ENCODE measurements at places on chromosomes 4 and X. TPM values are rescaled to one million over a fixed set of nuclear protein-coding genes. Genes with fewer than 3 reads are reported as not detected.

GRCh38 chr4:4677556-4678522, 136.0 kb upstream of the STX18 start:
- no peak for DNase-seq
- peak overlapping the region; percentile 12 for H3K4me3 ChIP-seq
- H3K36me3 ChIP-seq: no peaks in the 10 kb centered on the region

- no peaks in the 10 kb centered on the region for H3K36me3 ChIP-seq
- H3K27me3 ChIP-seq: peaks cover under 1% of the 10 kb centered on the region
- H3K4me1 ChIP-seq: no peaks in the 10 kb centered on the region
- DNase-seq: no peak
These were observed 7.7 kb downstream of the SYN1 start for GRCh38 chrX:47611926-47612325.

GRCh38 chrX:103373581-103373980, 2.8 kb upstream of the BEX3 start:
- H3K4me1 ChIP-seq: no peaks in the 10 kb centered on the region
- H3K4me3 ChIP-seq: no peak overlapping the region
- no peak for DNase-seq
- no peaks in the 10 kb centered on the region for H3K36me3 ChIP-seq
- H3K27ac ChIP-seq: no peak overlapping the region

DNA sequence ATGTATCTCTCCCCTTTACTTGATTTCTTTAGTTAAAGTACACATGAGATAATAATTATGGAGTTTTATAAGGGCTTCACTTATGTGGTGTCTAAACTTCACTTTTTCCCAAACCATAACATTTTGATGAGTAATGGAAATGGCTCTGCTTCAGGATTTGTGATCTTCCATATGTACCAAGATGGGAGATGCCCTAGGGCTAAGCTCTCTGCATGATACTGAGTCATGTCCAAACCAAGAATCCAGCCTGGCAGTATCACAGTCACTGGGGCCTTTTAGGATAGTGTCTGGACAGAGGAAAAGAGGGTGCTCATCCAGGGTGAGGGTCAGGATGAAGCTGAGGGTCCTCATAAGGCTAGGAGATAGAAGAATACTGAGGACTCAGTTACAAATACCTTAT, 47.9 kb upstream of the PAGE3 start:
- H3K4me1 ChIP-seq: no peaks in the 10 kb centered on the region
- no peaks in the 10 kb centered on the region for H3K36me3 ChIP-seq
- H3K27ac ChIP-seq: no peak overlapping the region
- peaks cover 14% of the 10 kb centered on the region for H3K27me3 ChIP-seq
- DNase-seq: no peak

GRCh38 chr4:2041239-2042130, 17.6 kb upstream of the NAT8L start:
- peaks cover 20% of the 10 kb centered on the region for H3K4me1 ChIP-seq
- H3K36me3 ChIP-seq: no peaks in the 10 kb centered on the region
- peaks cover 7% of the 10 kb centered on the region for H3K27me3 ChIP-seq
- peak overlapping the region; percentile 16 for H3K27ac ChIP-seq

DNA sequence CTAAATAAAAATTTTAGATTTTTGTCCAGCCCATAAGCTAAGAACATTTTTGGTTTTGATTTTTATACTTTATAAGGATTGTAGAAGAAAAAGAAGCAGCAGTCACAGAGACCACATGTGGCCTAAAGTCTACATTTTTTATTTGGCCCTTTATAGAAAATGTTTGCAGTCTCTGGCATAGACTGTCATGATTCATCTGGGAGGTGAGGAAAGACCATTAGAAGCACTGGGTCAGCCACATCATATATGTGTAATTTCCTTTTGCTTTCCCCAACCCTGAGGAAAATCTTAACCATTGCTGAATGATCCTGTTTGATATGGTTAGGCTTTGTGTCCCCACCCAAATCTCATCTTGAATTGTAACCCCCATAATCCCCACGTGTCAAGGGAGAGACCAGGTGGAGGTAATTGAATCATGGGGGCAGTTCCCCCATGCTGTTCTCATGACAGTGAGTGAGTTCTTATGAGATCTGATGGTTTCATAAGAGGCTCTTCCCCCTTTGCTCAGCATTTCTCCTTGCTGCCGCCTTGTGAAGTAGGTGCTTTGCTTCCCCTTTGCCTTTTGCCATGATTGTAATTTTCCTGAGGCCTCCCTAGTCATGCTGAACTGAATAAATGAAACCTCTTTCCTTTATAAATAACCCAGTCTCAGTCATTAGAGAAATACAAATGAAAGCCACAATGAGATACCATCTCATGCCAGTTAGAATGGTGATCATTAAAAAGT, 12.1 kb upstream of the COPS4 start:
- no peak overlapping the region for H3K4me3 ChIP-seq
- no peak overlapping the region for H3K27ac ChIP-seq
- no peaks in the 10 kb centered on the region for H3K4me1 ChIP-seq
- no peaks in the 10 kb centered on the region for H3K36me3 ChIP-seq
- no peaks in the 10 kb centered on the region for H3K27me3 ChIP-seq
- DNase-seq: no peak

- no peaks in the 10 kb centered on the region for H3K27me3 ChIP-seq
- no peaks in the 10 kb centered on the region for H3K4me1 ChIP-seq
- no peaks in the 10 kb centered on the region for H3K36me3 ChIP-seq
These were observed 114.0 kb downstream of the IQCM start for GRCh38 chr4:149701435-149702156.

GRCh38 chrX:133980832-133981588, 4.4 kb downstream of the GPC3 start:
- no peak overlapping the region for H3K27ac ChIP-seq
- no peaks in the 10 kb centered on the region for H3K4me1 ChIP-seq
- no peak overlapping the region for H3K4me3 ChIP-seq
- no peaks in the 10 kb centered on the region for H3K36me3 ChIP-seq

DNA sequence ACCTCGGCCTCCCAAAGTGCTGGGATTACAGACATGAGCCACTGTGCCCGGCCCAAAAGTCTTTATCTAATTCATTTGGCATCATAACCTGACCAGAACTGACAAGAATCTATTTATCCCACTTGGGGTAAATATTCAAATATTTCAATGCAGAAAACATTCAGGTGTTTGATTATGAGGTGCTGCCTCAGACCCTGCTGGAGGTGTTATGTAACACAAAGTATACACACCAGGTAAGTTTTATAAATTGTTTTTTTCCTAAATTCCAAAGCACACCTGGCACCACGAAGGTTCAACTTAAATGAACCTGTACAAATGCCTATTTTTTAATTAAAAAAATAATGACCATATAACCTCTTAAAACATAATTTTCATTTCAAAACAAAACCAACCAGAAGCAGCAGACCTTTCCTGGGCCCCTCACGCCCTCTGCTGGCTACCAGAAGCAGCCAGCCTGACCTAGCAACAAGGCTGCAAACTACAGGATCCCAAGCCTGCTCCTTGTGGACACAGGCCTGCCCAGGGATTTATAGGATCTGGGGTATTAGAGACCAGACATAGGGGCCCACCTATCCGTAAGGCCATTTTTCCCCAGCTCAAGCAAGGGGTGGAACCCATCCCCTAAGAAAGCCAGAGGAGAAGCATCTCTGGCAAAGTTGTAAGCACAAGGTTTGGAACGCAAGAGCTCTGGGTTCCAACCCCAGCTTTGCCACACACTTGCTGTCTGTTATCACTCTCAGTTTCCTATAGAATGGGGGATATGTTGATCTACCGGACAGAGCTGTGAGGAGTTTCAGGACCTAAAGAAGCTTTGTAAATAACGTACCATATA, 11.7 kb downstream of the OTUD5 start:
- peak; percentile 57 for DNase-seq
- H3K4me1 ChIP-seq: no peaks in the 10 kb centered on the region
- no peaks in the 10 kb centered on the region for H3K36me3 ChIP-seq
- no peaks in the 10 kb centered on the region for H3K27me3 ChIP-seq
- no peak overlapping the region for H3K4me3 ChIP-seq

DNA sequence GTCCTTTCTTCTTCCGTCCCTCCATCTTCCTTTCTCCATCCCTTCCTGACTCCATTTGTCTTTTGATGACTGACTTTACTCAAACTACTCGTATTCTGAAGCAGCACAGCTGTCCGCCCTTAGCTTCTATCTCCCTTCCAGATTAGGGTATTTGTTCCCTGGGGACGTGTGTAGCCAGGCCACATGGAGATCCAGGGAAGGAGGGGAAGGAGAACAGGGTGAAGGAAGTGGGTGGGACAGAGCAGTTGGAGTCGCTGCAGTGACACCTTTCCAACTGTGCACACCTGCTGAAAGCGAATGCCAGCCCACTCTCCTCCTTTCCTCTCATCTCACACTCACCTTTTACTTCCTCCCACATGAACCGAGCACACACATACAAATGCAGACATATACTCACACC, 323.8 kb downstream of the DCTD start:
- no peaks in the 10 kb centered on the region for H3K27me3 ChIP-seq
- DNase-seq: no peak
- H3K27ac ChIP-seq: no peak overlapping the region
- no peak overlapping the region for H3K4me3 ChIP-seq
- H3K36me3 ChIP-seq: no peaks in the 10 kb centered on the region

Gene LRIT3
- 0.14 TPM for total RNA-seq

Gene AFM
- not detected for total RNA-seq

Gene MND1
- total RNA-seq: 0.74 TPM
